ENCODE measurements at places on chromosomes 3 and 15. TPM values are rescaled to one million over a fixed set of nuclear protein-coding genes. Genes with fewer than 3 reads are reported as not detected.

Gene MOBP
- not detected for total RNA-seq

Gene CPNE9
- total RNA-seq: not detected

GRCh38 chr15:89075846-89076245 lies 12.4 kb upstream of the ABHD2 start:
- no peak for DNase-seq

DNA sequence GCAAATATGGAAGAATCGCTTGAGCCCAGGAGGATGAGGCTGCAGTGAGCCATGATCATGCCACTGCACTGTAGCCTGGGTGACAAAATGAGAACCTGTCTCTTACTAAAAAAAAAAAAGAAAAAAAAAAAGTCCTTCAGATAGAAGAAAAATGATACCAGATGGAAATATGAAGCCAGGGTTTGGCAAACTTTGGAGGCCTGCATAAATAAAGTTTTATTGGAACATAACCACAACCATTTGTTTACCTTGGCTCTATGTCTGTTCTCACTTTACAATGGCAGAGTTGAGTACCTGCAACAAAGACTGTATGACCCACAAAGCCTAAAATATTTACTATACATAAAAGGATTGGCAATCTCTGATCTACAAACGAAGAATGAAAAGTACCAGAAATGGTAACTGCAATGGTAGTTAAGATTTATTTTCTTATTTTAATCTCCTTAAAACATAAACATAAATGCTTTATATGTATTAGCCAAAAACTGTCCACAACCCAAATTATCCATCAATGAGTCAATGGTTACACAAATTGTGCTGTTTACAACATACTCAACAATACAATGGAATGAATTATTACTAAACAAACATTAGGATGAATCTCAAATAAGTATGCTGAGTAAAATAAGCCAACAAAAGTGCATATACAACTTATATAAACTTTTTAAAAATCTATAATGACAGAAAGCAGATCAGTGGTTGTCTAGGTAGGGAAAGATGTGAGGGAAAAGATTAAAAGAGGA lies 41.8 kb downstream of the GOLGB1 start:
- DNase-seq: no peak

Gene GP5
- 0.36 TPM for total RNA-seq

GRCh38 chr3:184238246-184238818 lies 8.9 kb downstream of the VWA5B2 start:
- peak; percentile 73 for DNase-seq

GRCh38 chr3:47444103-47444502 lies 31.6 kb downstream of the SCAP start:
- DNase-seq: no peak

GRCh38 chr3:143240886-143241285 lies 121.3 kb downstream of the CHST2 start:
- DNase-seq: no peak

Gene BCHE
- not detected for total RNA-seq

GRCh38 chr3:25818335-25818734 lies 28.4 kb downstream of the OXSM start:
- no peak for DNase-seq

Gene CDHR4
- total RNA-seq: not detected

DNA sequence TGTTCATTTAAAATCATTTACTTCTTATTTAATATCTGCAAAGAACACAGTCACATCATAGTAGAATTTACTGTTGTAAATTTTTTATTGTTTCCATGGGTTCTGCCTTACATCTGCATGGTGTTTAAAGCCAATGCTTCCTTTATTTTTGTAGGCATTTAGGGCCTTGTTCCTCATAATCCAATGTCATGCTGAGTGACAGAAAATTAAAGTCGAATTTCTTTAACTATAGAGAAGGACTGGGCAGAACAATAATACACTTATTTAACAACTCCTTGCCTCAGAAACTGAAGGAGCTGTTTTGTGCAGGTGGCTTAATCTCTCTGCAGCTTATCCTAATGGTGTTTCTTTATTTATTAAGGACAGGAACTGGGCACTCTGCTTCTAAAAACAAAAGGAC lies 149.6 kb downstream of the LEKR1 start:
- DNase-seq: no peak

GRCh38 chr3:99648516-99648915 lies 10.1 kb downstream of the COL8A1 start:
- DNase-seq: no peak

Gene INKA1
- total RNA-seq: 6.5 TPM

GRCh38 chr3:158352551-158352950 lies 218.4 kb upstream of the MLF1 start:
- no peak for DNase-seq

Gene MESP2
- total RNA-seq: 0.72 TPM

- no peak for DNase-seq
Observed at GRCh38 chr3:53890726-53891475, 758 bp downstream of the SELENOK start.

Gene ACTC1
- total RNA-seq: not detected

DNA sequence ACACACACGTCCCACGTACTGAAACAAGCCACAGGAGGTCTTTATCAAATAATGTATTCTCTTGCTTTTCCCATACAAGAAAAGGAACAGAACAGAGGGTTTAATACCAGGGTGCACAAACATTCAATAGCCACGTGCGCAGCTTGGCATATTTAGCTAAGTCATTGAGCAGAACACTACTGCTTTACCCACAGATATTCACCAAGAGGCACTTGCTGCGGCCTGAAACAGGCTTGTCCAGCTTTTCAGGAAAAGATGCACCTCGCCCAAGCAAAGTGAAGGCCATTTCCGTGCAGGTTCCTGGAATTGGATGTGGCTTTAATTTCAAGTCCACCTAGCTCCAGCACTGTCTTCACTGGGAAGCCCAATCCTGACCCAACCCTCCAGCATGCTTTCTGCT lies 17.6 kb downstream of the ZDHHC3 start:
- no peak for DNase-seq

DNA sequence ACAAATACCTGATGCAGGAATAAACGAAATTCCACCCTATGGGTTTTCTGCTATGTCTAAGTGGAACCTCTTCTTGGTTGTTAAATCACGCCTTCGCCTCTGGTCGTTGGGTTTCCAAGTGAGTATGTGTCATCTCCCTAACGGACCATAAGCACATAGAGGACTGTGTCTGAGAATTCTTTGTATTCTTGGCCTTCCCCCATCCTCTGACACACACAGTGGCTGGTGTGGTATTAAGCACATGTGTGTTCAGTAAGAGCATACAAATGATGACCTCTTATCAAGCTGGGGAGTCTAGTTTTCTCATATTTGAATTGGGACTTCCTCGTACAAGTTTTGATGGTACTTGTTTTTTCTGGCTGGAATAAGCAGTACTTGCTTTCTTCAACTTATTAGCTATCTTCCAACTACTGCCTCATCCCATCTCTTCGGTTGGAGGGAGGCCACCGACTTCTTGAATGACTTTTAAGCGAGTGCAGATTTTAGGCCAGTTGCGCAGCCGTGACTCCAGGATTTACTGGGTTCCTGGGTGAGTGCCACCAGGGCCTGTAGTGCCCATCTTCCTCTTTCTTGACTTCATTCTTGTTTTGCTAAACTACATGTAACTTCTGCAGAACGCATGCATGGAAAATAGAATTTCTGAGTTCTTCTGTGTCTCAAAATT lies 240.2 kb downstream of the ADAMTS17 start:
- DNase-seq: no peak

DNA sequence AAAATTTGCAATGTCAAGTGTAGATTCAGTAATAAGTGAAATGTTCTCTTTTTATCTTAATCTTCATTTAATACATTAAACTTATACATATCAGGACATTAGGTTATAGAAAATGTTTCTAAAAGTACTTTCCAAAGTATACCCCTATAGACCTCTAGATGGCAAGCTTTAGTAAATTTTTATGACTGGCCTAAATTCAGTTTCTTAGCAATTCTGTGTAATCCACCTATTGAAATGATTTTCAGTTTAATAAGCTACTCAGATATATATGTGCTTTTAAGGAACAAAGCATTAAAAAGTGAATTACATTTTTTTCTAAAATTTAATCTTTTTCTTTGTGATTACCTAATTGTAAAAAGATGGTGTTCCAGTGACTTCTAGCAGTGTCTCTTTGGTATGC lies 342.2 kb downstream of the GBE1 start:
- peak; percentile 37 for DNase-seq

DNA sequence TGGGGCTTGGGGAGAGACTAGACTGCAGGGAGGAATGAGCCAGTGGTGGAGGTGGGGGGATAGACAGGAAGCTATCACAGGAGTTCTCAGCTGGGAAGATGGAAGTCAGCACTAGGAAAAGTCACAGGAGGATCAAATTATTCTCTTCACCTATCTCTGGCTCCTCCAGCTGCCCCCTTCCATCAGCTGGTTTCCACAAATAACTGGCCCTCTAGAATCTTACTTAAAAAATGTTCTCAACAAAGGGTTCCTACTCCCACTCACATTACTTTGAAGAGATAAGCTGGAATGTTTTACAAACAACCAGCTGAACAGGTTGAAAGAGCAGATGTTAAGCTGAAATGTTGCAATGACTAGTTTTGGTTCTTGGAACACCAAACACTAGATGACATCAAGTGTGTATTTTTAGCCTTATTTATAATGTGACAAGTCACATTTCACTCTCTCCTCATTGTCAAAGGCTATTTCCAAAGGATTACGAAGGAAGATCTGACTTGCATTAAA lies 102.7 kb upstream of the AADACL2 start:
- no peak for DNase-seq

DNA sequence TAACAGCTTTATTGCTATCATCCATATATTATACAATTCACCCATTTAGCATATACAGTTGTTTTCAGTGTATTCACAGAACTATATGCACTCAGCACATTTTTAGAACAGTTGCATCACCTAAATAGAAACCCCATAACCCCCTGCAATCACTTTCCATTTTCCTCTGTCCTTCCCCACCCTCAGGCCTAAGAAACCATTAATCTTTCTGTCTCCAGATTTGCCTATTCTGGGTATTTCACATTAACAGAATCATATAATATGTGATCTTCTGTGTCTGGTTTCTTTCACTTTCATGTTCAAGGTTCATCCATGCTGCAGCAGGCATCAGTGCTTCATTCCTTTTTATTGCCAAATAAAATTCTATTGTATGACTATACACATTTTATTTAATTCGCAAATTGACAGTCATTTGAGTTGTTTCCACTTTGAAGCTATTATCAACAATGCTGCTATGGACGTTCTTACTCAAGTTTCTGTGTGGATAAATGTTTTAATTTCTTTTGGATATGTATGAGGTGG lies 39.8 kb downstream of the ADAMTS17 start:
- no peak for DNase-seq

- no peak for DNase-seq
Observed at GRCh38 chr3:193809106-193809505, 216.1 kb downstream of the OPA1 start.

DNA sequence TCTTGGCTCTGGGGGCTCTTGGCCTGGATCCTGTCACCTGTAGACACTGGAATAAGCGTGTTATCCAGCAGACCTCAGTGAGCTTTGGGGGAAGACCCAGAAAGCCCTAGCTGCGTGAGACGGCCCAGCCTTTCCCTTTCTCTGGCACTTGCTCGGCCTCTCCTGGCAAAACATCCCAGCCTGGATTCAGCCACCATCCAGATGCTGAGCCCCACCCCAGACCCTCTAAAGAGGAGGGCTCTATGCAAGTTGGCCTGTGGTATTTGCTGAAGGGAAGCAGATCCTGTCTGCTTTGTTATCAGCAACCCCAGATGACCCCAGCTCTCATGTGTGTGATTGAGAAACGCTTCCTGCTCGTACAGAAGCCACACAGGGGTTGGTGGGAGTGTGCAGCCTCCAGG lies 267.2 kb downstream of the FAM43A start:
- DNase-seq: no peak

Gene ZBTB47
- 39.2 TPM for total RNA-seq

DNA sequence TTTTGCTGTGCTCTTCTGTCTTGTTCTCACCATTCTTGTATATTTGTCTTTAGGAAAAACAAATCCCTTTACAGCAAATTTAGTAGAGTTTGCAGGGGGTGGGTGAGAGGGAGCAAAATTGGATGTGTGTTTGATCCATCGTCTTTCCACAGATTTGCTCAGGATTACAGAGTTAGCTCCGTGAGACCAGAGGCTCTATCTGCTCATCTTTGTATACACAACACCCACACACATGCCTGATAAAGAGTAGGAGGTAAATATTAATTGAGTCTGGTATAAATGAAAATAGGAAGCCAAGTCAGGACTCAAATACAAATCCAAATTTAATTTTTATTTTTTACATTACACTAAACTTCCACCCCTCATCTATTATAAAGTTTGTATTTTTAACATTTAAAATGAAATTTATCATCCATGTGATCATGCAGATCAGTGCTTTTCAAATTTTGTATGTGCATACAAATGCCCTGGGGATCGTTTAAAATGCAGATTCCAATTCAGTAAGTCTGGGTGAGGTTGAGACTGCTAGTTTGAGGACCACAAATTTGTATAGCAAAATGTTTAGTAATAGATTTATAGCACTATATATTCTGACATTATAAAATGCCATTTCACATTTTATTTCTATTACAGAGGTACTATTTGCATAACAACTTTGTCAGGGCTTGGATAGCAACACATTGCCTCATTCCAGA lies 326.7 kb downstream of the LSAMP start:
- no peak for DNase-seq

DNA sequence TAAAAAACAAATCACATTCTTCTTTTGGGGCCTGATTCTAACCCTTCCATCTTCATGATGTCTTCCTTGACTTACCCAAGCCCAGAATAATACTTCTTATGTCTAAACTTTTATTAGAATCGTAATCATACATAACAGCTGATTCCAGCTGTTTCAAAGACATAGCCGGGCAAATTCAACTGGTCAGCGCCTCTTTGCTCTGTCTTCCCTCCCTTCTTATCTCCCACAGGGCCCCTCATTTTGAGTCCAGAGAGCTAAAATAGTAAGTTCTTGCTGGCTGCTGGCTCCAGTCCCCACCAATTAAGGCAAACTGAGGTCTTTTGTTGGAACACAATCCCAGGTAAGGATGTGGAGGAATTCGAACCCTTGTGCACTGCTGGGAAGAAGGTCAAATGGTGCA lies 108.6 kb downstream of the ADCY5 start:
- no peak for DNase-seq

GRCh38 chr3:141181196-141181595 lies 50.4 kb upstream of the PXYLP1 start:
- no peak for DNase-seq
